Activated T-cell treated with anti-CD3 and anti-CD28 coated beads, Interleukin-2, amount 50 U/mL, for 24 hours (primary cell): ENCODE measurements at places on chromosomes 12 and 14.

DNA sequence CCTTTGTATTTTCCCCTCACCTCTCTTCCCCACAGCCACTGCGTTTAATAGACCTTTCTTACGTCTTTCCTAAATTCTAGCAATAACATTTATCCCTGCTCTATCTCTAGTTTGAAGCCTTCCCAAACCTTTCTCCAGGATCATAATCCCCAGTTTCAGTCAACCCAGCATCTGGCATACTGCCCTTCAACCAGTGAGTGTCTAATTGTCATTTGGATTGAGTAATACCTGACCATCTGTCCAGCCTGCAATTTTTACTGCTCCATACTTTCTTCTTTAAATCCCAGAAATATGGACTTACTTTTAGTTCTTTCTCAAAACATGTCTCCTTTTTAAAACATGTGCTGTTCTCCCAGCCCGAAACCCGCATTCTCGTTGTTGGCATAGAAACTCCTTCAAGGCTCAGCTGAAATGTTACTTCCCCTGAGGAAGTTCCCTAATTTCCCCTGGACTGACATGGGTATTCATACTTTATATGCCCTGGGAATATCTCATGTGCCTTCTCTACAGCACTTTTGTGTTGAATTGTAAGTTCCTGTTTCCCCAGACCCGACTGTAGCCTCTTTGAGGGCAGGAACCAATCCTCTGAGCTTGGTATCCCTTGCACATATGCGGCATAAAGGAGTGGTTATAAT lies 65.1 kb upstream of the ETV6 start:
- no peak for DNase-seq

DNA sequence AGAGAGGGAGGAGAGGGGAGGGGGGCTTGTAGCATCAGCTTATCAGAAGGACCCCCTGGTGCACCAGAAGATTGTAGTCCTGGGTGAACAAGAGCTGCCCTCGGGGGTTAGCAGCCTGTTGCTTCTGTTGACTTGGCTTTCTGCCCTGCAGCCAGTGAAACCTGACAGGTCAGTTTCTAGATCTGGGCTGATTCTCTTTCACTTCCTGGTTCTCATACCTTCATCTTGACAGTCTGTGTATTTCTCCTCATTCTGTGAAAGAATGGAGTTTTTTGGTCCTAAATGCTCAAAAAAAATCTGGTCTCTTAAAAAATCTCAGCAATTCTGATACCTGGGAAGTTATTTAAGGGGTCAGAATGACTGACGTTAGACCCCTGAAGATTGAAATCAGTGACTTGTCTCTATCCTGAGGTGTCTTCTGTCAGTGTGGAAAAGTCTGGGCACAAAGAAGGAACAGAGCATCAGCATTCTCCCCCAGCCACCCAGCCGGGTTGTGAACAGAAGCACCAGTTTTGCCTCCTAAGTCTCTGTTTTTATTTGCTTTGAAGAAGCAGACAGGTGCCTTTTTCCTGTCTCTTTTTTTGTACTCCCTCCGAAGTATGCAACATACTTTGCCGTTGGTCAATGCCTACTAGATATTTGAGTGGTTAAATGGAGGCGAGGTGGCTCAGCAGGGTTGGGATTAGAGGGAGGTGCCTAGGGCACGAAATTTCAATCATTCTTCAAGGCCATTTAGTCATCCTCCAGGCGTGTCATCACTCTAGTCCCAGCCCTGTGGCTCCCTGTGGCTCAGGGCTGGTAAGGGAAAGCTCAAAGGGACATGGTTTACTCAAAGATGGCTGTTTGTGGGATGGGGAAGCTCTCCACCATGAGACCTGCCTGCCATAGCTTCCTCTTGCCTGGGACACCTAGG lies 24.0 kb downstream of the TTC9 start:
- DNase-seq: no peak

DNA sequence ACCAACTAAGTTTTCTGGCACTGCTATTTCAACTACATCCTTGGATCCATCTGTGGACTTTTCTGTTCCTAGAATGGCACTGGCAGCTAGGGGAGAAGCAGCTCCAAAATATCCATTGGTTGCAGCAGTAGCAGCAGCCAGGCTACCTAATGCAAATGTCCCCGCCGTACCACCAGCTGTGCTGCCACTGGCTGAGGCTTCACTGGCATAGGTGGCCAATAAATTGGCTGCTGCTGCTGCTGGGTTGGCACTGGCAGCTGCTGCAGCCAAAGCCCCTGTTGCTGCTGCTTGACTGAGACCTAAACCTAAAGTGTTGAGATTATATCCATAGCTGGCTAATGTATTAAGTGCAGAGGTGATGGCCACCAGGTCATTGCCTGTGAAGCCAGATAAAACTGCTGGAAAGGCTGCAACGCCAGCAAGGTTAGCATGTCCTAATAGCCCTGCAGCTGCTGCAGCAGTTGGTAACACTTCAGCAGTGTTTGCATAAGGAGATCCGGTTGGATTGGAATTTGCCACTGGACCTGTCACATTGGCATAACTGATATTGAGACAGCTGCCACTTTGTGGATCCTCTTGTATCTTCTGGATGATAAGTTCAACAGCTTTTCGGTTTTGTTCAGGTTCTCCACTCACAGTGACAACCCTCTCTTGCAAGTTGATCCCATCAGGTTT lies 149.5 kb downstream of the NOVA1 start:
- no peak for DNase-seq

DNA sequence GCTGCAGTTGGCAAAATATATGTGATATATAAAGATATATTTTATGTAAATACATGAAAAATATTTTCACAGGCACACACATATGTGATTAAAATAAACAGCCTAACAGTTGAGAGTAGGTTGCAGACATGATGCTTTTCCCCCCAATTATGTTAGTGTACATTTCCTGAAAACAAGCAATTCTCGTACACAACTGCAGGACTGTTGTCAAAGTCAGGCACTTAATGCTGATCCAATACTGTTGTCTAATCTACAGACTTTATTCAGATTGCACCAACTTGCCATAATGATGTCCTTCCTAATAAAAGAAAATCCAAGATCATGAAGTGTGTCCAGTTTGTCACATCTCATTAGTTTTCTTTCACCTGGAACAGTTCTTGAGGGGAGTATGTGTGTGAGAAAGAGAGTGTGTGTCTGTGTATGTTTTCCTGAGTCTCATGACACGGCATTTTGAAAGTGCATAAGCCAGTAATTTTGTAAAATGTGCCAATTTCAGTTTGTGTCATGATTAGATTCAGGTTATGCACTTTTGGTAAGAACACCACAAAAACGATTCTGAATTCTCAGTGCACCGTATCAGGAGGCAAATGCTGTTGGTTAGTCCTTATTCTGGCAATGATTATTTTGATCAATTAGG lies 16.5 kb upstream of the SEL1L start:
- no peak for DNase-seq

- no peak for DNase-seq
Observed at GRCh38 chr12:58504143-58504938, 416.0 kb downstream of the LRIG3 start.

- DNase-seq: no peak
Observed at GRCh38 chr14:38261620-38262019, 5.7 kb upstream of the CLEC14A start.

DNA sequence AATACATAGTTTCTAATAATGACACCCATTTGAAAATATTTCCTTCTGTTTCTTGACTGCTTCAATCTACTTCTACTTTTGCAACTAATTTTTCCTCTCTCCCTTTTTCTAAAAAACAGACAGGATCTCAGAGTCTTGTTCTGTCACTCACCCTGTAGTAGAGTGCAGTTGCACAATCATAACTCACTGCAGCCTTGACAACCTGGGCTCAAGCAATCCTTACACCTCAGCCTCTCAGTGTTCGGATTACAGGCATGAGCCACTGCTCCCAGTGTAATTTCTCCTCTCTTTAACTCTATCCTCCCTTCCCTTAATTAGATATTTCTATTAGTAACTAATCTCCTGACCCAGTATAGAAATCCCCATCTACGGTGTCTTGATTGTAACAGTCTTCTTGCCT lies 45.4 kb downstream of the SENP1 start:
- DNase-seq: no peak

DNA sequence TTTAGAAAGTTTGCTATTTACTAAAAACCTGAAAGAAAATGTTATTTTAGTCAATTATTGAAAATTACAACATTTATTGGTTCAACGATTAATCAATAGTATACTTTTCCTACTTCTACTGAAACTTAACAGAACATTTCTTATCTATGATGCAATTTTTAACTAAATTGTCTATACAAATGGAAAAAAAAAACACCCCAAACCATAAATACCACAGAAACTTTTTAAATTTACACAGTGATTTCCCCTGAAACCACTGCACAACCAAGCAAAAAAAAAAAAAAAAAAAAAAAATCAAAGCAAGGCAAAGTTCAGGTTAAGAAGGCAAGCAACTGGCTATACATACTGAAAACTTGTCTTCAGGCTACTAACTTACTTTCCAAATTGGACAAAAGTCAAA lies 71.9 kb upstream of the POC1B start:
- DNase-seq: no peak

DNA sequence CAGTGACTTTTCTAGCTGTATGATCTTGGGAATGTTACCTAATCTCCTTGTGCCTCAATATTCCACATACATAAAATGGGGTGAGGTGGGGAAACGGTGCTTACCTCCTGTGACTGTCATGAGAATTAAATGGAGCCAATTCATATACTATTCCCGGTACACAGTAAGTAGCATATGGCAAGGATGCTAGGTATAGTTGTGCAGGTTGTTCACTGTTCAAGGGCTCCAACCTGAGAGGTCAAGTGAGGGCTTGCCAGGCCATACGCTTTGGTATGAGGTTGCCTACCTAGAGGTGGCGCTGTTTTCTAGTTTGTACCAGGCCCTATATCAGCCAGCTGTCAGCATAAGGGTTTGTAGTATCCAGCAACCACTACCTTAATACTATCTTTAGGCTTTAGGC lies 3.6 kb upstream of the BATF start:
- DNase-seq: no peak

DNA sequence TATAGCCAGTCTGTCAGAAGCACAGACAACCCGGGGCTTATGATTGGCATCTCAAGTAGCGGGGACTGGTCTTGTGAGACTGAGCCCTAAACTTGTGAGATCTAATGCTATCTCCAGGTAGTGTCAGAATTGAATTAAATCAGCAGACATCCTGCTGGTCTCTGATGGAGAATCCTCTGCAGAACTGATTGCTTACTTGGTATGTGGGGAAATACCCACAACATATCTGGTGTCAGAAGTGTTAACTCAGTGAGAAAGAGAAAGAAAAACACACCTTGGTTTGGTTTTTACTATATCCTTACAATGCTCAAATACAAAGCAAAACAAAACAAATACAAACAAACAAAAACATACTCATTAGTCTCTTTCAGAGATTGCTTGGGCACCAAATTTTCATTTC lies 10.0 kb downstream of the SEL1L start:
- DNase-seq: no peak

GRCh38 chr12:91127751-91128150 lies 16.5 kb upstream of the LUM start:
- DNase-seq: no peak

DNA sequence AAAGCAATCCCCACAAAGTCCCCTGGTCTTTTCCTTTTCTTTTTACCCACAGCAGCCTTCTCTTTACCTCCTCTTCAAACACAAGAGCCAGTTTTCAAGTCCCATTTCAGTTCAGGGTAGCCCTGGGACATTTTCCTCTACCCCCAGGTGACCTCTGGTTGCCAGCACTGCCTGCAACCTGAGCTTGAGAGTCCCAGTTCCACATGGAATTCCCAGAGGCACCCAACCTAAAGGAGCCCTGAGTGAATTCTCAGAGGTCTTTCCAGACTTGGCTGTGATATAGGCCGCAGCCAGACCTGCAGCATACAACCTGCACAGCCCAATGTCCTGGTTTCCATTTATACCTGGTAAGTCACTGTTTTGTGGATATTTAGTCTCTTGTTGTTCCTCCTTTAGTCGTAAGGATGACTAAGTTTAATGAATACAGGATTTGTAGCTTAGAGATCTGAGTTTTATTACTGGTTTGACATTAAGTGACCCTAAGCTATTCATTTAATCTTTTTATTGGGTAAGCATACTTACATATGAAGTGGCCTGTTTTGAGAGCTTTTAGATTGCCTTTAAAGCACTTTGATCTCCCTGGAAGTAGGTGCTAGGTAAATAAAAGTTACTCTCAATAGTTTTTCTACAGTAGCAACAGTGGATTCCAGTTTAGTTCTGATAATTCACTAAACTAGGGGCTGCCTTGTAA lies 159.8 kb downstream of the TGFB3 start:
- DNase-seq: no peak

- no peak for DNase-seq
Observed at GRCh38 chr14:33790996-33791395, 159.9 kb downstream of the EGLN3 start.

GRCh38 chr12:54240971-54241588 lies 38.8 kb downstream of the CBX5 start:
- no peak for DNase-seq

DNA sequence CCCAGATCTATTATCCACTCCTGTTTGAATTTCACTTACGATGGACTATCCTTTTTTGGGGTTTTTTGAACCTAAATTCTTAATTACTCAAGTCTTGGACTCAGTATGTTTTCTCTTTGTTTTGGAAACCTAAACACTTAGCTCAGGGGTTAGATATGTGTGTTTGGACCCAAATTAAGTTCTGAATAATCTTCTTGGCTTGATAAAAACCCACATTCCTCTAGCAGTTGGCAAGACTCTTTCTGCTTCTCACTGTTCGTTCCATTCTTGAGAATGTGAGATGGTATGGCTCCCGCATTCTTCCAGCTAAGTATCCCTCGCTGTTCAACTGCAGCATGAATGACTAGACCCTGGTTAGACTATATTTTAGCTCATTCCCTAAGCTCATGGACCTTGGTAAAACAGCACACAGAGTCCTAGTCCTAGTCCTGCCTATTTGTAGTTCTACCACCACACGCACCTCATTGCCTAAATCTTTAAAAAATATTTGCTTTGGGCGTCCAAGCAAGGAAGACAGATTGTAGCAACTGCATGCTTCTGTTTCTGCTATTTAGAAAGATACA lies 860.0 kb downstream of the RPS29 start:
- DNase-seq: no peak

- no peak for DNase-seq
Observed at GRCh38 chr14:29553427-29553826, 374.2 kb downstream of the PRKD1 start.

- no peak for DNase-seq
Observed at GRCh38 chr12:3195337-3195736, 118.2 kb downstream of the TSPAN9 start.

DNA sequence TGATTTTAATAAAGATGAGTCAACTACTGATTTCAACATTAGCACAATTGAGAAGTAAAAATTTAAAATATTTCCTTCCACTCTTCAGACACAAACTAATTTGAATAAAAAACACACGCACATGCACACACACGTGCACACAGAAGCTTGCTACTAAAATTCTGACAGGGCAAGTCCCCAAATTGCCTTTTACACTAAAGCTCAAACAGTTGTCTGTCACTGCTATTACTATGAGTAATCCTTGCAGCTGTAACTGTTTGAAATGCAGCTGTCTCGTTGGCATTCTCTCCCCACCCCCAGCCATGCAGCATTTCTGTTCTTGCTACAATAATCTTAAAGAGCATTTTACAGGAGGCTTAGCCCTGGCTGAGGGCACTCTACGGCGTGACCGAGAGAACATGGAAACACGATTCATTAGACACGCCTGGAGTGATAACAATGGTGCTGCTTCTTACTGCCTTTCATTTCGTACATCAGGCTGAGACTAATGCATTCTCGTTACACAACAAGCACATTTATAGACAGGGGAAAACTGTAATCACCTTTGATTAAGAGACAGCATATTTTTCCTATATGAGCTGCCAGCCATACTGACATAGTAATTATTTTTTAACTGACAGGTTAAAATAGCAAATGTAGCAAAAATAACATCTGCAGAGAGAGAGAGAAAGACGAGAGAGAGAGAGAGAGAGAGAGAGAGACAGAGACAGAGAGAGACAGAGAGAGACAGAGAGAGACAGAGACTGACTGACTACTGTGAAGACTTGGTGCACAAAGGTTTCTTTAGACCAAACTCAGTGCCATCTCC lies 153.8 kb downstream of the MED13L start:
- DNase-seq: peak; percentile 52
